NCI-H524 (cell line): ENCODE measurements at places on chromosomes 2 and 18.

DNA sequence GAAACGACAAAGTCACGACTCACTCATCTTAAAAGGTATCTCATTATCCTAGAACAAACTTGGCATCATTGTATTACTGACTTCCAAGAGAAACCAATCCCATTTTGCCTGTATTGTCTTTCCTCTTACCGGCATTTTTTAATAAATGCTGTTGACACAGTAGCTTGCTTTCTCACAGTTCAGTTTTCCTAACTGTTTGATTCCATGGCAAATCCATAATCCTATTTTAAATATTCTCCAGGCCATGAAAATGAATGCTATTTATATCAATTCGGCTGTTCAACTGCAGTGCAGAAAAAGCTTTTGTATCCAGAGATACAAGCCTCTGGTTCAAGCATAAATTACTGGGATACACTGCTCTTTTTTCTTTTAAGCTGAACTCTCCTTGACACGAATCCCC, 1241.9 kb downstream of the DPP10 start:
- DNase-seq, result no peak

DNA sequence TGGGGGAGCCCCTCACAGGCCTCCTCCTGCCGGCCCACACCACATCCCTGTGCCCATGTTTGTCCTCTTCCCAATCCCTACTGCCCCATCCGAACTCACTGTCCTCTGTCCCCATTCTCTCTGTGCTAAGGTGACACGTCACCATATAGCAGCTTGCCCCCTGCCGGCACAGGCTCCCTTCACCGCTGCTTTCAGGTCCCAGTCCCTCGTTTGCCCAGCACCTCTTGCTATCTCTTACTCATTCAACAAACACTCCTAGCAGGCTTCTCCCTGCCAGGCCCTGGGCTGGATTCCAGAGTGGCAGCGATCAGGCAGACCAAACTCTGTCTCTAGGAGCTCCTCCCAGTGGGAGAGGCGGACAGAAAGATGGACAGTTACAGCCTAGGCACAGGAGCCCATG, 74.3 kb downstream of the TFCP2L1 start:
- no peak for DNase-seq

GRCh38 chr2:169819106-169819505, 5.6 kb downstream of the METTL5 start:
- no peak for DNase-seq

DNA sequence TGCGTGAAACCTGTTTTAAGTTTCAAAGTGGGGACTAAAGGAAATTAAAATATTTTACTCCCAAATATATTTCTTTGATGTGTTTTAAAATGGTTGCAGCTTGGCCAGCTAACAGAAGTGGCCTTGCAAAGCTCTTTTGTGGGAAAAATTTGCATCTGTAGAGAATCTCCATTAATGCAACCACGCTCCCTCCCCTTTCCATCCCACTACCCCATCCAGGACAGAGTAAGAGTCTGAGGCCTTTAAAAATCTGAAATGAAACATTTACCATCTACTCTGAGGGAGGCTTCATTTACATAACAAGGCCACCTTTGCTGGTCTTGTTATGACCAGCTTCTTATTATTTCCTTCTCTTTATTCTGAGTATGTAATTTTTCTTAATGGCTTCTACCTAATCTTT, 63.5 kb downstream of the STAT4 start:
- no peak for DNase-seq

- DNase-seq, result no peak
Measured at GRCh38 chr18:13450289-13451212, 232.0 kb downstream of the LDLRAD4 start.

GRCh38 chr2:150400849-150401248, 86.6 kb downstream of the RND3 start:
- DNase-seq, result no peak

GRCh38 chr2:202589582-202589949, 45.2 kb upstream of the FAM117B start:
- no peak for DNase-seq

DNA sequence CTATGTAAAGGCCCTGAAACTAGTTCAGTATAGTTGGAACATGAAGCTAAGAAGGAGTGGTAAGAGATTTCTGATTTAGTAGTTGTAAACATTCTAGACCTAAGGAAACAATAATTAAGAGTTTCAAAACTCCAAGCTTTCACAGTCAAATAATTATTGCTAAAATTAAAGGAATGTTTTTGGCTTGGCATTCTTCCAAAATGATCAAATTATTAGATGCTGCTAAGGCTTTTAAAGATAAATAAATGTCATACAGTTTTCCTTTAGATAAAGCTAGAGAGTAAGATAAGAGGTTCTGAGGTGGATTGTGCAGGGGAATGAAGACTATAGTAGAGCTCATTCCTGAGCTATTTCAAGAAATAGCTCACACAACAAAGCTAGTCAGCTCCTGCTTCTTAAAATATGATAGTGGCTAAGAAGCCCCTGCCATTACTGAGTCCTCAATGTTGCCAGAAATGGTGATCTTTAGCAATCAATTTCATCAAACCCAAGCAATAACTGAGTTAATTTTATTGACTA, 45.3 kb downstream of the ZC3H15 start:
- no peak for DNase-seq

DNA sequence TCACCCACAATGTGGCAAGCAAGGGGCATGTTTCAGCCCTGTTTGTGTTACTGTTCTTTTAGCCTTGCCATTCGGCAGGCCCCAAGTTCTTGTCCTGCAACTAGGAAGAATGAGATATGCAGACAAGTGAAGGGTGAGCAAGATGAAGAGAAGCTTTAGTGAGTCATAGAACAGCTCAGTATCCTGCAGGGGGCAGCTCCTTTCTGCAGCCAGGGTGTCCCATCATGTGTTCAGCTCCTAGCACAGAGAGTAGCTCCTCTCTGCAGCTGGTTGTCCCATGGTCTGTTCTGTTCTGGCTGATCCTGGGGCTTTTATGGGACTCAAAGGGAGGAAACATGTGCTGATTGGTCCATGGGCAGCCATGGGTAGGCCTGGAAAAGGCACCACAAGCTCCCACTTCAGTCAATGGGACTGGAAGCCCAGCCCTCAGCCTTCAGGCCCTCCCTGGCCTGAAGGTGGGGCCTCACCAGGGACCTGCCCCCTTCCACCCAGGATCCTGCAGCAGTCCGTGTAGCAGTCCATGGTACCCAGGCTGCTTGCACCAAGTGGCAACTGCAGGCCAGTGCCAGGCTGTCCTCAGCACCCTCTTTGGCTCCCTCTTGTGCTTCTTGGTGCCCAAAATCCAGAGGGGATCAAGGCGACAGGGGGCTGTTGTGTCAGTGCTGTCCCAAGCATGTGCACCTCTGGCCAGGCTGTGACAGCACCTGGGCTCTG, 326.4 kb downstream of the NR4A2 start:
- no peak for DNase-seq

DNA sequence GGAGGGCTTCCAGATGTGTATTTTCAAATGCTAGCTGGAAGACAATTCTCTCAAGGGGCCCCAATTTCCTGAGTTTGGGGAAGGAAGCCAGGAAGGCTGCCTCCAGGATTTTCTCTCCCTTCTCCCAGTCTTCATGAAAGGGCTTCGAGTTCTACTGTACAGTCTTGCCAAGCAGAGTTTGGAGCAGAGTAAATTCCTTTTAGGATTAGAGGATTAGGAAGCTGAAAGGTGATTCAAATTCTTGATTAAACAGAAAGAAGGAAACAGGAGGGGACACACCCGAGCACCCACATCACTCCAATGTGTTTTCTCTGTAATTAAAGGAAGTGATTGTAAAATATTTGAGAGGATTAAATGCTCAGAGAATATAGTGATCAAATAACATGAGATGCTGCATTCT, 217.8 kb downstream of the SETBP1 start:
- peak; percentile 69 for DNase-seq

DNA sequence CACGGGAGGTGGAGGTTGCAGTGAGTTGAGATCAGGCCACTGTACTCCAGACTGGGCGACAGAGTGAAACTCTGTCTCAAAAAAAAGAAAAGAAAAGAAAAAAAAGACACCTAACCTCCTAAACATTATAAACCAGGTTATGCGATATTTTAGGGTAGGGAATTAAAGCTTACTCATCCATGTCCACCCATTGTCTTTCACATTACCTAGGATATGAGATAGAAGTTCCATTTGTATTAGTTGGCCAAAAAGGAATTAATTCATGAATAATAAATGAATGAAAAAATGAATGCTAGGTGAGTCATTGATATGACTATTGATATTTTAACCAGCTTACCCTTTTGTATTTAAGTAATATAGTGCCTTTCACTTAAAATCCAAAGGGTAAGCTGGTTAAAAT, 132.9 kb downstream of the FAM161A start:
- DNase-seq, result no peak

DNA sequence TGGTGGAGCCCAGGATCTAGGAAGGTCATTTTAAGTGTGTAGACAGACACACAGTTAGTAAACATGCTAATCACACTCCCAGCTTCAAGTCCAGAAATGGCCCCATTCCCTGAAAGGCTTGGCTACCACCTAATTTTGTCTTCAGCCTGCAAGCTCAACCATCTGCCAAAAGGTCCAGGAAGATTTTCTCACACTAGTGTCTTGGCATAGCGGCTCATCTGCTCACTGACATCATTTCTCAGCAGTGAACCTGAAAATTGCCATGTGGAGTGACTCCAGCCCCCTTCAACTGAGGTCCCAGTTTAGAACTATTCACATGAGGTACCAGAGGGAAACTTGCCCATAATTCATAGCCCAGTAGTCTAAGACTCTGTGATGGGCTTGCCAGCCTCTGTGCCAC, 748.9 kb downstream of the LRP1B start:
- no peak for DNase-seq

DNA sequence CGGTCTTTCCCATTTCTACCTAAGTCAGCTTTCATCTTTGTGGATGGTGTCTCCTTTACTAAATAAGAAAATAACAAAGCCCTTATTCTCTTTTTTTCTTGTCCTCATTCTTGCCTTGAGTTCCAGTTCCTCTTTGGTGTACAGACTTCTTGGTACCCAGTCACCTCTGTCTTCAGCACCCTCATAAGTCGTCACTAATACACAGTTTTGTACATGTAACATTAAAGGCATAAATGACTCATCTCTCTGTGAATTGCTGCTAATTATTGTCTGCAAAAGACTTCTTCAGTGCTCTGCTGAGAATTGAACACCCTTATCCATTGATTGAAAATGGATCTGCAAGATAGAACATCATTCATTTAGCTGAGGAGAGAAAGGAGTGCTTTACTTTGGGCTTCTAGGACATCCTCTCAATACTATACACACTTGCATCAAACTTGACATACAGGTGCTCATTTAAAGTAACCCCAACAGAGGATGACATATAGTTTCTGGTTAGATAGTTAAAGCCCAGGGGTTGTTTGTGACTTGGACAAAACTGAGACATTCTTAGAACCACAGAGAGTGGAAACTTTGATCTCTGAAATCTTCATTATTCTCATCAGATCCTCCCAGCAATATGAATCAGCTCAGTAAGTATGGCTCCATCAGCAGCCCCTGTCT, 97.0 kb downstream of the XRCC5 start:
- no peak for DNase-seq

DNA sequence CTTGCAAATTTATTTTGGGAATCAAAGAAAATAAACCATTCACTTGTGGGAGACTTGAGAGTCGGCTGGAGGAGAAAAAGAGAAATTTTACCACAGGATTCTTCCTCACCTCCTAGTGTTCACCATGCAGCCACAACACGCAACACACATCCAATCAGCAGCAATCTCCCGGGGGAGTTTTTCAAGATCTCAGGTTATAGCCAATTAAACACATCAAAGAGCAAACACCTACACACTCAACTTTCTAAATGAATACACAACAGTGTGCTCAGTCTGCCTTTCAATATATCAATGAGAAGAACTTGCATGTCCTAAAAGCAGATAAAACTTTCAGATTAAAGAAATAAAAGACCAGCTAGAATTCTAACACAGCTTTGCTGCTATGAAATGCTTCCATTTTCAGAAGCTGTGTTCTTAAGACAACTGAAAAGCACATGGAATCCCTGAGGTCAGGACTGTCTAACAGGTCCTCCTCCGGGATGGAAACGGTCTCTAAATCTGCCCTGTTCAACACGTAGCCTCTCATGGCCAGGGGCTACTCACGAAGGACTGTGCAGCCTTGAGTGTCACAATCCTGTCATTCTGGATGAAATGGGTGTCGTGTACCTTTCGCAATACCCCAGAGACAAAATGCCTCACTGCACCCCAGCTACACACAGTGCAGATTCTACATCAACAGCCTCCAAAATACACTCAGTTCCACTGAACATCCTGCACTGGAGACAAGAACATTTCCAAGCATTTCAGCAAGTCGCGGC, 84.2 kb downstream of the ZNF516 start:
- no peak for DNase-seq

DNA sequence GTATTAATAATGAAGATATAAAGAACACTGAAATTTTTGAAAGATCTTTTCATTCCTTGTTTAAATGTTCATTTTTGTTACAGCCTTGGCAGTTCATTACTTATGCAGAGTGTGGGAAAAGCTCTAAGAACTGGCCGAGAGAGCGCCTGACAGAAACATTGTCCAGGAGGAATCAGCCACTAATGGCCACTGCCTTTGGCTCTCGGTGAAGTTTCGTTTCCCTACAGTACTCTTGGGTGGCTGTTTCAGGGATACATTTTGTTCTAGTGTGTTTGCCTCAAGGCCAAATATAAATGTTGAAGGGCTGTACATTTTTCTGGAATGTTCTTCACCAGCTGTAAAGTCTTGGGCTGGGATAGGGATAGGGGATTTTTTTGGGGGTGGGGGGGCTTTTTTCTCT, 10.7 kb downstream of the SPTBN1 start:
- DNase-seq, result no peak

DNA sequence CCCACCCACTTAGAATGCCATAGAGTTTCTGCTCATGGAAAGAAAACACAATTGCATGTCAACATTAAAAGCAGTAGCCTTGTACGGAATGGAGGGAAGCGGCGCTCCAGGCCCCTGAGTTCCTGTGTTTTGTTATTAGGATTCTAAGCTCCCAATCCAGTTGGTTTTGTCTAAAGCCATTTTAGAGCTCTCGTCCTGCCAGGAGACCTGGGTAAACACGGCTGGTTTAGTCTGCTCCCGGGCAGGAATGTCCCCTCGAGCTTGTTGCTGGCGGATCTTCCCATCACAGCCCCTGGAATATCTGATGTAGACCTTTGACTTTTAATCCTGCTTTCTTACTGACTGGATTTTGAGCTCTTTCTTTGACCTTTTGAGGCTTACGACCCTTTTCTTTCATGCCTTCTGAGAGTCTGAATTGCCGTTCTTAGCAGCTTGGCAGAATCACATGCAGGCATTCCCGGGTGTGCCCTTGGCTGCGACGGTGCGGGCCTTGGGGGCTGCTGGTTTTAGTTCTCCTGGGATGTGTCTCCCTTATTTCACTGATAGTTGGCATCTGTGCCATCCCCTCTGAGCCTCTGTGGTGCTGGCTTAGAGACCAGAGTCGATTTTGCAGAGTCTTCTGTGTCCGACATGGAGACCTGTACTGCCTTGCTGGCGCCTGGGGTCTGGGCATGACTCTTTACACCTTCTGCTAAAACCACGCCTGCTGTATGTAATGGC, 25.4 kb downstream of the GREB1 start:
- no peak for DNase-seq
